ENCODE measurements at places on chromosomes 11 and 22.

- peak; percentile 39 for DNase-seq
These were observed 45.4 kb downstream of the GRAMD1B start for GRCh38 chr11:123475469-123475868.

DNA sequence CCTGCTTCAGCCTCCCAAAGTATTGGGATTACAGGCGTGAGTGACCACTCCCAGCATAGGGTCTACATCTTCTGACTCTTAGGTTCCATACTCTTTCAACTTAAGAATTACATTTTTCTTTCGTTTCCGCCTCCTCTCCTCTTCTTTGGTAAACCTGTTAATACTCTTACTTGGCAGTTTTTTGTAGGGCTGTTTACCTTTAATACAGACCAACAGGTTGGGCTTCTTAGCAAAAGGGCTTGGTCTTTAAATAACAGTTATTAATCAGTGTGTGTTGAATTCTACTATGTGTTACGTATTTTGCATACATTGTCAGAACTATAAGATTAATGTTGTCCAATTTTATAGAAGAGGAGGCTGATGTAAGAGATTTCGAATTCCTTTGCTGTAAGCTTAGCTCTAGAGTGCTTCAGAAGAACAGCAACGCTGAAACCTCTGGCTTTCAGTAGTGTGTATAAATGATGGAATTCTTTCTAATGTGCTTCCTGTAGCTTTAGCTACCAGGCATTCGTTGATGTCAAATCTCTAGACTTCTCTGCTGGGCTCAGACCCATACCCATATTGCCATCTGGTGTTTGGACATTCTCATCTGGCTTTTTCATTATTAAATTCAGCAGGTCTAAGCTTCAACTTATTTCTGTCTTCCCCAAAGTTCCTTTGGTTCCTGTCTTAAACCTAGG, 3.1 kb downstream of the FDX1 start:
- no peak for DNase-seq

DNA sequence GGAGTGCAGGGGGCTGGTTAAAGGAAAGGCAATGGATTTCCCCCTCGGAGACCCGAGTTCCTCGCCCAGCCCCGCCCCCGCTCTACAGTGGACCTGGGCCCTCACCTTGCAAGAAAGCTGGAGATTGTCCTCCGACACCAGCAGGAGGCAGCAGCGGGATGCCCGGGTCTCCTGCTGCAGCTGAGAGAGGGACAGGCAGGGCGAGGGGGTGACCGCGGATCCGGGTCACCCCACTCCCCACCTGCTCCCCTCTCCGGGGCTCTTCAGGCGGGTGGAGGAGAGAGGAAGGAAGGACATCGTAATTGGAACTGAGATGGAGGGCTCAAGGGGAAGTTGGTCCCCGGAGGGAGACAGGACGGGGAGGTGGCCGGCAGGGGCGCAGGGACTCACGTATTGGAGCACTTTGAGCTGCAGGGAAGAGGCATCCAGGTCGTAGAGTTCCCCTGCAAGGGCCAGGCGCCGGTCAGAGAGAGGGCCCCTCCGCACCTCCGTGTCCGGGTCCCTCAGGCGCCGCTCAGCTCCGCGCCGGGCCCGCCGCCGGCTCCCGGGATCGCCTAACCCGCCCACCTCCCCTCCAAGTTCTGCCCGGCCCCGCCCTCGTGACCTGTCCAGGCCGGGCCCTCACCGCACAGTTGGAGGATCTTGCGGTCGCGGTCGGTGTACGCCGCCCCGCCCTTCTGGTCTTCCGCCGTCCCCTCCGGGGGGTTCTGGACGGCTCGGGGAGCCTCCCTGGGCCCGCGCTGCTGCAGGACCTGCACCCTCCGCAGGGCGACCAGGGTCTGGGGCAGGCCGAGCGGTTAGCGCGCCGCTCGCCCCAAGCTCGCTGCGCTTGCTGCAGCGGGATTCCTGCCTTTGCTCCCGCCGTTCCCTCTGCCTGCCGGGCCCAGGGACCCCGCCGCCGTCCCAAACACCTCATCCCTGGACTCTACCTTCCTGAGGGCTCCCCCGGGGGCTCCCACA, 84.1 kb downstream of the PDE2A start:
- no peak for DNase-seq

- no peak for DNase-seq
These were observed 2.4 kb upstream of the SCARF2 start for GRCh38 chr22:20439928-20440575.

GRCh38 chr22:32583074-32583682, 108.6 kb downstream of the FBXO7 start:
- DNase-seq = no peak

DNA sequence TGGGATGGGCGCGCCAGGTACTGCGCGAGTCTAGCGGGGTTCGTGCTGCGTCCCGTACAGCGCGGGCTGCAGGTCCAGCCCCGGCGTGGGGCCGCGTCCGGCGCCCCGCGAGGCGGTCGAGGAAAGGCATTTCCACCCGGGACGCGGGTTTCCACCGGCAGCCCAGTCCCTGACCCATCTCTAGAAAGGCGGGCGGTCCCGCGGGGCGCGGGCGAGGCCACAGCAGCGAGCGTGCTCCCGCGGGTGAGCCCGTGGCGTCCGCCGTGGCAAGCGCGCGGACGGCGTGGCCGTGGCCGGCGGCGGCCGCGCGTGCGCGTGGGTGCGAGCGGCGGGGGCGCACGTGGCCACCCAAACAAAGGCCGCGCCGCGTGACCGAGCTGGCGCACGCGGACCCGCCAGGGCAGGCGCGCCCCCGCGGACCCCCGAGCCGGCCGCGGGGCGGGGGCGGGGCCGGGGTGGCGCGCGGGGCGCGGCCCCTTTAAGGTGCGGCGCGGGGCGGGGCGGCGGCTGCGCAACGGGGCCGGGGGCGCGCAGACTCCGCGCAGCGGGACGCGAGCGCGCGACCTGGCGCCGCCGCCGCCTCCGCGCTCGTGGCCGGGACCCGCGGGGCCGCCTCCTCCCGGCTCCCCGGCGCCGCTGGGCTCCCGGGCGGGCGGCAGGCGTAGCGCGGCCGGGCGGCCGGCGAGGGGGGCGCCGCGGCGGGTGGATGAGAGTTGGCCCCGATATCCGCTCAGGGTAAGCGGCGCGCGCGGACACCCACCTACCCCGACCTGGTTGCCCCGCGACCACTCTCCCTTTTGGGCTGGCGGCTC, 39.3 kb upstream of the CELSR1 start:
- DNase-seq = peak; percentile 37

Measured in NCI-H1417 (cell line).